ENCODE measurements at places on chromosomes 2 and 18. TPM values are rescaled to one million over a fixed set of nuclear protein-coding genes. Genes with fewer than 3 reads are reported as not detected.

The NTSR2 gene
- not detected for total RNA-seq

- no peaks in the 10 kb centered on the region for H3K27me3 ChIP-seq
- DNase-seq, result no peak
- no peak overlapping the region for H3K4me3 ChIP-seq
- H3K36me3 ChIP-seq, result no peaks in the 10 kb centered on the region
- no peak overlapping the region for H3K27ac ChIP-seq
Observed at GRCh38 chr18:70246061-70246466, 40.6 kb upstream of the RTTN start.

DNA sequence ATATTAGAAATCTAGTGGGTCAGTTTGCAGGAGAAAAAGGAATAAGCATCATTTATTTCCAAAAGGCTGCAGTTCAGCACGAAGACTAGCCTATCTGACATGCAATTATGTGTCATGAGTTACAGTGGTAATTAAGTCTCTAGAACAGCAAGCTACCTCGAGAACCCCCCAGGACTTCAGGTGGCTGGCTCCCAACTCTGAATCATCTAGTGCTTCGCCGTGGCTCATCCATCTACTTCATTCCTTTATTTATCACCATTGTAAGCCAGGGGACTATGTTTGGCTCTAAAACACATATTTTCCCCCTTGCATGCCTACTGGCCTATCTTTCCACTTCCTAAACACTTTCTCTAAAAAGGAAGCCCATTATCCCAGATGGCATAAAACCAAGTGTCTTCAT lies 121.6 kb downstream of the TXNL1 start:
- H3K4me3 ChIP-seq, result no peak overlapping the region
- no peaks in the 10 kb centered on the region for H3K4me1 ChIP-seq
- no peaks in the 10 kb centered on the region for H3K27me3 ChIP-seq
- H3K27ac ChIP-seq, result no peak overlapping the region

DNA sequence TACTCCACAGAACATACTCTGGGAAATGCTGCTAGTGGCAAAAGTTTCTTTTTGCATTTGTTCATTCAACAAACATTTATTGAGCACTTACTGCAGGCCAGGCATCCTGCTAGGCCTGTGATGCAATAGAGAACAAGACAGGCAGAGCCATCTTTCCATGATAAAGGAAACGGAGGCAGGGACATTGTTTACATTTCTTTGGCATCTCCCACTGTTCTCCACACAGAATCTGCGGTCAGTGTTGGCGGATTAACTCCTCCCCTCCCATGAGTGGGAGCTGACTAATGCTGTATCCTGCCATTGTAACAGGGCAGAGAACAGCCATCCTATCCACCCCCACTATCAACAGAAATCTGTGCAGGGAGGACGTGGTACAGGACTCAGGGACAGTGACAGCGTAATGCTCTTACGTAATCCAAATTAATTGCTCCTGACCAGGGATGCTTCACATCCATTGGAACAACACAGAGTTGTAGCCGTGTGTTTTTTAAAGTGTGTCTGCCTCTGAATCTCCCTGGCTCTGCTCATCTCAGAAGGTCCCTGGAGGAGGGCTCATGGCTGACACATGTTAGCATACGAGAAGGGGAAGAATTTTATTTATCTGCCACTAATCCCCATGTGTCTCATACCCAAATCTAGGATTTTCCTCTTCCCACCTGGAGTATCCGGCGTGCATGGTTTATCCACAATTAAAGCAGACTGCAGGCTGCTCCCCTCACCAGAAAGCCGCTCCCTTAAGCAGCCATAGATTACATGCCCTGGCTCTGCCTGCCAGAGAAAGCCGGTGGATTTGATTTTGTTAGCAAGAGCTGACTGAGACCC lies 32.3 kb downstream of the STEAP3 start:
- peaks cover 3% of the 10 kb centered on the region for H3K4me1 ChIP-seq
- no peak overlapping the region for H3K27ac ChIP-seq
- no peaks in the 10 kb centered on the region for H3K27me3 ChIP-seq
- no peak overlapping the region for H3K4me3 ChIP-seq
- peaks cover 53% of the 10 kb centered on the region for H3K36me3 ChIP-seq
- DNase-seq, result peak; percentile 24

The GREB1L gene
- 0.67 TPM for total RNA-seq

The DSG1 gene
- total RNA-seq, result not detected

The MLPH gene
- 296 TPM for total RNA-seq

The PARD3B gene
- total RNA-seq, result 24.6 TPM

The UGT1A1 gene
- 0.24 TPM for total RNA-seq
